ENCODE measurements at places on chromosomes 7 and 10.

DNA sequence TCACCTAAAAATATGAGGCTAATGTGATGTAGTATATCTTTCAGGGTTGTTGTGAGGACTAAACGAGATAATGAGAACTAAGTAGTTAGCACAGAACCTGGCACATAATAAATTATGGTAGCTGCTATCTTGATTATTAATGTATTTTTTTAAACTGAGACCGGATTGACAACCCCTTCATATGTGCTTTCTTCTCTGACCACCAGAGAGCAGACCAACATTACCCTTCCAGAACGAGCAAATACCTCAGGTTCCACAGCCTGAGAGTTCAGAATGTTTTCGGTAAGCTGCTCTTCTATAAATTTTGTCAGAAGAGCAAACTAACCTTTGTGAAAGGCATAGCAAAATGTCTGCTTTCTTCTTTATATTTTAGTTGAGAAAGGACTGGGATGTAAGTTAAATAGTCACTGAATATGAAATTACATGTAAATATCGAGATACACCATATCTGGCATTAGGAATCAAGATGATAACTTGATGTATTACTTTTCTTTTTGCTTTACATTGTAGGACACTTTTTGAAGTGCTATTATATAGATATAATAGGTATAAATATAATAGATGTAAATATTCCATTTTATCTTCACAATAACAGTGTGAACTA, 13.6 kb upstream of the BPGM start:
- peak; percentile 19 for DNase-seq

DNA sequence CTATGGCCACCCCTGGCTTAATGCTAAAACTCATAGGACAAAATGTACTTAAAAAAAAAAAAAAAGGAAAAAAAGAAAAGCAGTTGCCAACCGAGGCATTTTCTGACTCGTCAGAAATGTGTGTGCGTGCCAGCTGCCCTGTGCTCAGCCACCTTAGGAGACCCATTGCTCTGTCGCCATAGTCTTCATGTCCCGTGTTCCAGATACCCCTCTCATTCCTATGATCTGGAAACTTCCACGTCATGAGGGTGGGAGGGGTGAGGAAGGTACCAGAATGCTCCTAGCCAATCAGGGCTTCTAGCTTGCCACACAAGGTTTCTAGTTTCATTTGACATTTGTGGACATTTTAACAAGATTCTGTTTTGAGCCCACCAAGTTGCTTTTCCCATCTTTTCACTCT, 212.9 kb downstream of the TCF7L2 start:
- no peak for DNase-seq

GRCh38 chr10:63318491-63318890, 147.3 kb downstream of the JMJD1C start:
- no peak for DNase-seq

- no peak for DNase-seq
These were observed 105.6 kb downstream of the AHR start for GRCh38 chr7:17404006-17404405.

- DNase-seq = no peak
These were observed 45.4 kb downstream of the CTTNBP2 start for GRCh38 chr7:117827862-117828261.

- DNase-seq = no peak
These were observed 73.6 kb downstream of the CYP26A1 start for GRCh38 chr10:93147281-93147680.

GRCh38 chr7:96598421-96598820, 111.2 kb downstream of the SEM1 start:
- DNase-seq = peak; percentile 49

GRCh38 chr10:33136781-33137180, 178.8 kb upstream of the ITGB1 start:
- no peak for DNase-seq

DNA sequence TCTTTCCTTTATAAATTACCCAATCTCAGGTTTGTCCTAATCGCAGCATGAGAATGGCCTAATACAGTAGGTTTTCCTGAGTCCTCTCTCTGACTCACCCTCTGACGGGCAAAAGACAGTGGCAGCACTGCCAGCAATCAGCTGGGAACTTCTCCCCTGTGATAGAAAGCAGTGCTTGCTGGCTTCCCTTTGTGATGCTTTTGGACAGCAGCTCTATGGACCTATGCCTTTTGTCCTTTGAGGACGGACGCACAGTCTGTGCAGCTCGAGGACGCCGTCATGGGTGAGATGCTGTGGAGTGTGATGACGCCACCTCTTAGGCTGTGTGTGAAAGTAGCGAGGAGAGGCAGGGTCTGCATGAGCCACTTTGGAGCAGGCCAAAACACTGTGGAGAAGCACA, 68.8 kb downstream of the KIAA1217 start:
- DNase-seq = no peak

GRCh38 chr7:50349963-50350944, 45.7 kb downstream of the IKZF1 start:
- no peak for DNase-seq

DNA sequence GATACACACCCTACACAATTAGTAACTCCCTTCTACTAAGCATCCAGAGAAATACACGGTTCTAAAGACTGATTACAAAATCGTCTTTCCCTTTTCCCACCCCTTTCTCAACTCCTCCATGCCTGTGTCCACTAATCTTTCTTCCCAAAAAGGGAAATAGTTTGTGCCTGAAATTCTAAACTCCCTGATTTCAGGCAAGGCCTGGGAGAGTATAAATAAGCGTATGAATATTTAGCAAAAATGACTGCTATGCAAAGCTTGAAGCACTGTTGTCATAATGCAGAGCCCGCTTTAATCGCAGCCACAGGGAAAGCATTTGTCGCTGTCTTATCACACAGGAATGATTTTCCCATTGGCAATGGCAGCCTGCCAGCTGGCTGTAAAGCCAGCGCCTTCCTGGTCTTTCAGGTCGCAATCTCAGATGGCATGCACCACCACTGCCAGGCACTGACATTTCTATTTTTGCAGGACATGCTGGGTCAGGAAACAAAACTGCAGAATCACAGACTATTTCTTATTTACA, 142.9 kb upstream of the PCGF5 start:
- DNase-seq = no peak

DNA sequence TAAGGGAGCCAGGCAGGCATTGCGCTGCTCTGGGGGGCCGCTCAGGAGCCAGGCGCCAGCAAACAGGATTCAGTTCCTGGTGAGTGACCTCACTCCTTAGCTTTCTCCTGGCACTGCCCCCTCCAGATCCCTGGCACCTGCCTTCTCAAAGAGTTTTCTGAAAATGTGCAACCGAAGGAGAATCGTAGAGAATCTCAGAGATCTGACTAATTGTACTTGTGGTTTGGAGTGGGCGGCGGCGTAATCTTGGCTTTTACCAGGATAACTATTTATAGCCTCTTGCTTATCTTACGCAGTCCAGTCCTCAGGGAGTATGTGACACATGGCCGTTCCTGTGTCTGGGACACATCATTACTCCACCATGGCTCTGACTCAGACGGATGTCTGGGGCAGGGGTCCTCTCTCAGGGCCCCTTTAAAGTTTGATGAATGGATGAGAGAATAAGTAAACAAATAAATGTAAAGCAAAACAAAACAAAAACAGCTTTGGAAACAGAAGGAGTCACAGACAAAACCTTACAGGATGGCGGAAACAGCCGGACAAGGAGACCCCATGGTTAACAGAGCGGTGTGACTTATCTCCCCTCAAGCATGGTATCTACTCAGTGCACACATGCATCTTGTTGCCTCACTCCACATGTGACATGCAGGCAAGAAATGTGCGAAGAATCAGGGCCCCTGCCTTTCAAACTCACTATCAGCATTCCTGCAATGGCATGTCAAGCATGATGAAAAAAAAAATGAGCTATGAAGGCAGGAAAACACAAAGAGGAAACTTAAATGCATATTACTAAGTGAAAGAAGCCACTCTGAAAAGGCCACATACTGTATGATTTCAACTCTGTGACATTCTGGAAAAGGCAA, 99.7 kb downstream of the TNS3 start:
- no peak for DNase-seq

DNA sequence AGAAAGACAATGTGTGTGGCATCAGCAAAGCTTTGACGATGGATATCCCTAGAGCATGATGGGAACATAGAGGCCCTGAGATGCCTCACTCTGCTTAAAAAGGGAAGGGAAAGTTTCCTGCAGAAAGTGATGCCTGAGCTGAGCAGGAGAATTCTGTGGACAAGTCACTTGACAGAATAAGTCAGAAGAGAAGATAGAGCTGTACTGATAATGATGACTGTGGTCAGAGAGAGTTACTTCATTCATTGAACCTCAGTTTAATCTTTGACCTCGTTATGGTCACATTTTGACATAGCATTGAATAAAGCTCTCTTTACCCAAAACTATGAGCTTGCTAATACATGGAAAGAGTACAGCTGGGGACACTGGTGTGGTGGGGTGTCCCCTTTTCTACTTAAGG, 7.6 kb downstream of the CUBN start:
- DNase-seq = no peak

GRCh38 chr10:784403-785088, 95.1 kb upstream of the DIP2C start:
- DNase-seq = peak; percentile 6

GRCh38 chr7:33710608-33711007, 194.7 kb upstream of the BMPER start:
- DNase-seq = no peak

DNA sequence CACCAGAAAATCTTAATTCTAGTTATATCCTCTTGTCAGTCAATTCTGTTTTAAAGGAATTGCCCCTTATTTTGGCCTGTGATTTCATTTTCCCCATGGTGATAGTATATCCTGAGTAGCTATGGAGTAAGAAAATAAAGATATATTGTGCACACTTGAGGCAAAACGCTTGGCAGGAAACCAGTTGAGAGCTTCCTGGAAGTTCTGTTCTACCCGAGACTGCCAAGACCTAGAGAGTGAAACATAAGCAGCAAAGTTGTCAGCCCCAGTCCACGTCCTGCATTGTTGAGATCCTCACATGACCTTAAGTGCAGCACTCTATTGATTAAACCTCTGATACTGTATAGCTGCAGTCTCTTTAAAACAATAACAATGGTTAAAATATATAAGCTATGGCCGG, 235.2 kb downstream of the CDC14C start:
- DNase-seq = no peak

DNA sequence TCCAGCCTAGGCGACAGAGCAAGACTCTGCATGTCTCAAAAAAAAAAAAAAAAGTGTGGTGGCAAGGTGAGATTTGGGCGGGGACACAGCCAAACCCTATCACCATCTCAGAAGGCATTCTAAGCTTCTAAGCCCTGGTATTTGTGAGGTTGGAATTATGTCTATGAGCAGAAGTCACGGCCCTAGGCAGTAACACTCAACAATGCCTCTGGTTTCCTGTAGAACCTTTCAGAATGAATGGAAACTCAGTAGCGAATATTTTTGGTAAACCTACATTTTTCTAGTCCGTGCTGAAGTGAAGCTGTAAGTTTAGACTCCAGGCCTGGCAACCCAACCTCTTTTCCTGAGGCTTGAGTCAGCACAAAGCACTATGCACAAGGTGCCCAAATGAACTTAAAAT, 88.3 kb downstream of the FAM107B start:
- DNase-seq = no peak

DNA sequence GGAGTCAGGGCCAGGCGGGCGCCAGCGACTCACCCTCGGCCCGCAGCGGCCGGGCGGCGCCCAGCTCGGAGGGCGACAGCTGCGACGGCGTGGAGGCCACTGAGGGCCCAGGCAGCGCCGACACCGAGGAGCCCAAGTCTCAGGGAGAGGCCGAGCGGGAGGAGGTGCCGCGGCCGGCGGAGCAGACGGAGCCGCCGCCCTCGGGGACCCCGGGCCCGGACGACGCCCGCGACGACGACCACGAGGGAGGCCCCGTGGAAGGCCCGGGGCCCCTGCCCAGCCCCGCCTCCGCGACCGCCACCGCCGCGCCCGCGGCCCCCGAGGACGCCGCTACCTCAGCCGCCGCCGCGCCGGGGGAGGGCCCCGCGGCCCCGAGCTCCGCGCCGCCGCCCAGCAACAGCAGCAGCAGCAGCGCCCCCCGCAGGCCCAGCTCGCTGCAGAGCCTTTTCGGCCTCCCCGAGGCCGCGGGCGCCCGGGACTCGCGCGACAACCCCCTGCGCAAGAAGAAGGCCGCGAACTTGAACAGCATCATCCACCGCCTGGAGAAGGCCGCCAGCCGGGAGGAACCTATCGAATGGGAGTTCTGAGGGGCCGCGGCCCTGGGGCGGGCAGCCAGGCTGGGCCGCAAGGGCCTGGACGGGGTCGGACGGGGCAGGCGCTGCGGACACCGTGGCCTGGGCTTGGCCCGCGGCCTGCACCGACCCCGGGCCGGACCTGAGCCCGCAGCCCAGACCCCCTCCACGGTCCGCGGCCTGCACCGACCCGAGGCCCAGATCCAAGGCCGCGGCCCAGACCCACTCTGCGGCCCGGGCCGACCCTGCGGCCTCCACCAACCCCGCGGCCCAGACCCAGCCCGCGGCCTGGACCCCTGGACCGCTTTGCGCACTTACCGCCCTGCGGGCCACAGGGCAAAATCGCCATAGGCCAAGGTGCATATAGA, 37.9 kb upstream of the SH2B2 start:
- DNase-seq = no peak

DNA sequence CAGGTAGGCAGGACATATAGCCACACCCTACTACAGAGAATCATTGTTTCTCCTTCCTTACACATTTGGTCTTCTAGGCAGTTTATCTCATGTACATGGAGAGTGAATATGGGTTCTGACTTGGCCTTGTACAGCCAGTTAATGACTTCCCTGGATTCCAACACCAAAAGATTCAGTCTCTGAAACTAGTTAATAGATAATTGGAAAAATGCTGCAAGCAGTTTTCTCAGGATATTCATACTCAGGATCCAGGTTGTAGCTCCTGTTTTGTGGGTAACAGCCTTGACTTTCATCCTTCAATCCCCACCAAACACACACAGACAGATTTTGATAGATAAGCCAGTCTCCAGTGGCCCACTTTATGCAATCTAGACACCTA, 690.2 kb downstream of the NRG3 start:
- no peak for DNase-seq

DNA sequence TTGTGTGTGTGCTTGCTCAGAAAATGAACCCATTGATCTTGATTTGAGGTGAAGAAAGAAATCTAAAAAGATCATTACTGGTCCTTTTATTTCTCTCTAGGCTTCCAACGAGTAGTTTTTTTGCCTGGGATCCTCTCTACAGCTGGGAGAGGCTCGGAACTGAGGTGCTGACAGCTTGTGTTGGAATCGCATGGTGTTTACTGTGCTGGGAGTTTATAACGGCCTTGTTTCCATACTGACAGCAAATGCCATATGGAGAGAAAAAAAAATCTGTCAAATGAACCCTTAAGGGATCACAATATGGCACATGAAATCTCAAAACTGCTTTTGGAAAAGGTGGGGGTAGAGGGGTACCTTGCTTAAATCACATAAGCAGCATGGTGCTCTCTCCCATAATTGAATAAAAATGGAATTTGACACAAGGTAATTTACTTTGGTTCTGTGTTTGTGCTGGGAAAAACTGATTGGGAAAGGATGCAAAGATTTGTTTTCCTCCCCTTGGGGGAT, 165.0 kb downstream of the RGS10 start:
- DNase-seq = peak; percentile 85

DNA sequence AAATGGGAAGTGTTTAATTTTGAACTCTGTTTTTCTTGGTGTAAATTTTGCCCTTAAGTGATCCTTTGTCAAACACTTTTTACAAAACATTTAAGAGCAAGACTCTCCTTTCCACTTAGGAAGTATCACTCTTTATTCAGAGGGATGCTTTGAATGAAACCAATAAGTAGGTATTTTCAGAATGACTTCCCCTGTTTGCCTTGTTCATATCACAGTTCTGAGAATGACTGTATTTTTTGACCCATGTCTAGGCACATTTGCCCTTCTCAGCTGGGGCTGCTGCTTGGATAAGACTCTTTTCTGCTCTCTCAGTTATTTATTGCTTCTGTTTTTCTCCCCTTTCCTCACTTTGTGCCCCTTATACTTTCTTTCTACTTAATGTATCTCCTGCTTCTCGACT, 98.2 kb downstream of the CCNY start:
- no peak for DNase-seq
